ENCODE measurements at places on chromosomes 1 and 21.

- peak; percentile 24 for DNase-seq
These were observed 880 bp upstream of the MTF2 start for GRCh38 chr1:93078203-93078602.

- DNase-seq = no peak
These were observed 198.9 kb downstream of the NTNG1 start for GRCh38 chr1:107339775-107340174.

DNA sequence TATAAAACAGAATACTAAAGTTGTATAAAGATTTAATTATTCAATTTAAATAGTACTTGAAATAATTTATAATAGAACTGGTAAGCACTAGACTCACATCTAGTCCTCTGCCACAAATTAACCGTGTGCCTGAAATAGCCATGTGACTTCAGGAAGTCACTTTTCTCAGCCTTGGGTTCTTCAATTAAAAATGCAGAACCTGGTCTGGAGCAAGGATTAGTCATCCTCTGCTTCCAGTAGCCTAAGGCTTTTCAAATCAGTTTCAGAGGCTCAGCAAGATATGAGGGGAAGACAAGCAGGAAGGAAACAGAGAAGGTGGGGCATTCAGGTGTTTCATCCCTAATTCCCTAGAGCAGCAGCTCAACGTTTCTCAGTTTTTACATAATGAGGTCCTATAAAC, 23.0 kb downstream of the DPH5 start:
- peak; percentile 89 for DNase-seq

DNA sequence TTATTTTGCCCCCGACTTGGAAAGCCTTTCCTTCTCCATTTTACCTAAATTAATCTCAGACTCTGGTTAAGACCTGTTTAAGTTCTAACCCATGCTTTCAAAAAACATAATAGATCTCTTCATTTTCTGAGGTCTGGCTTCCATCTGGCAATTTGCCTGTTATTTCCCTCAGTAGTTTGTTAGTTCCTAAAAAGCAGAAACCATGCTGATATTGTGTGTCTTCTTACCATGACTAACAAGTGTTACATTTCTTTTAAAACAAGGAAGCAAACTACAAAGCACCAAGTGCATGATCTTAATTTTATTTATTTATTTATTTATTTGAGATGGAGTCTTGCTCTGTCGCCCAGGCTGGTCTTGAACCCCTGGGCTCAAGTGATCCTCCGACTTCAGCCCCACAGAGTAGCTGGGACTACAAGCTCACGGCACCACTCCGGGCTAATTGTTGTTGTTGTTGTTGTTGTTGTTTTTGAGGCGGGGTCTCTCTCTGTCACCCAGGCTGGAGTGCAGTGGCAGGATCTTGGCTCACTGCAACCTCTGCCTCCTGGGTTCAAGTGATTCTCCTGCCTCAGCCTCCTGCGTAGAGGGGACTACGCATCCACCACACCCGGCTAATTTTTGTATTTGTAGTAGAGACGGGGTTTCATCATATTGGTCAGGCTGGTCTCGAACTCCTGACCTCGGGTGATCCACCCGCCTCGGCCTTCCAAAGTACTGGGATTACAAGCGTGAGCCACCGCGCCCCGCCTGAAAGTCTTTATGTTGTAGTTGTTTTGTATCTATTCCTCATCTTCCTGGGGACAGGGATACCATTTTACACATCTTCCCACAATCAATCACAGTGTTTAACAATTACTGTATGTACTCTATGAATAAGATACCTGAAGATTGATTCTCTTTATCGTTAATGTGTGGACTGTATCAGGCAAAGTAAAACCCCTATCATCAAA, 1.3 kb upstream of the PATJ start:
- DNase-seq = peak; percentile 12

DNA sequence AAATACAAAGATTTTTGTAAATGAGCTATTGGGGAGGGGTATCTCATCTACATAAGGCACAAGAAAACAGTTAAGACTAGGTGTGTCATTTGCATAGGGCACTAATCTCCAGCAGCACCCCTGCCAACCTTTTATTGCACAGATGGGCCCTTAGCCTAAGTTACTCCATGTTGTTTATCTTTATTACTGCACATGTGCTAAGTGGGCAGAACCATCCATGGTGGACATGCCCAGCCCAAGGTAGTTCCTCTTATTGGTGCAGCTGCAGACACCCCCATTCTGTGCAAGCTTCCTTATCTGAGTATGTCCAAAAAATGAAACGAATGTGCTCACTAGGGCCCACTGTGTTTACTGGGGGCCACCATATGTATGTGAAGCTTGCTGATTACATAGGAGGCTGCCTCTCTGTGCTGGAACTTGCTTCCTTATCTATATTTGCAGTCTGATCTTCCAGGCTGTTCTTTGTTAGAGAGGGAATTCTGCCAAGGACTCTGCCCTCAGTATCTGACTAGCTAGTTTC, 77.3 kb upstream of the NEK7 start:
- DNase-seq = peak; percentile 60

- no peak for DNase-seq
These were observed 269.4 kb downstream of the PTGER3 start for GRCh38 chr1:70778056-70778762.

- DNase-seq = peak; percentile 70
These were observed 2.4 kb upstream of the NFIA start for GRCh38 chr1:61079898-61080336.

- no peak for DNase-seq
These were observed 925.4 kb upstream of the TMPRSS15 start for GRCh38 chr21:19328954-19329353.

DNA sequence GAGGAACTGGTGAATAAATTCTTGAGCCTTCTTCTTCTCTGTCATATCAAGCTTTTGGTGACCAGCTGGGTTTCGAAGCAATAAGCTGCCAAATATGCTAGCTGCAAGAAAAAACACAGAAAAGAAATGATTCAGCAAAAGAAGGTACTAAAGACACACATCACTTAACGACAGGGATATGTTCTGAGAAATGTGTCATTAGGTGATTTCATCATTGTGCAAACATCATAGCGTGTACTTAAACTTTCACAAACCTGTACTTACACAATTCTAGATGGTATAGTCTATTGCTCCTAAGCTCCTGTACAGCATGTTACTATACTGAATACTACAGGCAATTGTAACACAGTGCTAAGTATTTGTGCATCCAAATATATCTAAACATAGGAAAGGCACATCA, 2.9 kb upstream of the MTF1 start:
- DNase-seq = no peak

GRCh38 chr1:185291652-185292051, 25.4 kb downstream of the IVNS1ABP start:
- peak; percentile 95 for DNase-seq

Data from common myeloid progenitor, CD34-positive (primary cell).